ENCODE measurements at places on chromosomes 2 and 18.

DNA sequence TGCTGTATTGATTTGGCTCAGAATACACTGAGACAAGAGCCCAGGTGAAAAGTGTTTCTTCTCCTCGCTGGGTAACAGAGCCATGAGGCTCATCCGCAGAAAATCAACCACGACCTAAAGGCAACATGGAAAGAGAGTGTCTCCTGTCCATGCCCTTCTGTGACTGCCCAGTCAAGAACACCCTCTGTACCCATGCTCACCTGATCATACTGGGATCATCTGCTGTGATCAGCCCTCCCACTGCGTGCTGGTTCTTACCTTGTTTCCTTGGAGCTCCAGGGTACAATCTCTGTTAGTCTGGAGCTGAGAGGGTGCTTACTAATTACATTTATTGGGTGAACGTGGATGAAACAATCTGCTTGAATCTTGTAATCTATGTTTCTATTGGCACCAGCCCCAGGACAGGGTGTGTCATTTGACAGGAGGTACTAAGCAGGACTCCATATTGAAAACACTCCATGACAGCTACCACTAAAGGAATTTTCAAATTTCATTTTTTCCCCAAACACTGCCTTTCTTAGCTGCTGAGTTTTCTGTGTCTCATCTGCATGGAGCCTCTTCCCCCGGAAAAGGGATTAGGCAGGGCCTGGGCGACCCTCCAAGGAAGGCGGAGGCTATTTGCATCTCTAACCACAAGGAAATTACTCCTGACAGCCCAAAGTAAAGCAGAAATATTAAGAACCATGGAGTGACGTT, 39.7 kb upstream of the GRP start:
- no peak for DNase-seq

GRCh38 chr2:9416267-9416961, 6.9 kb downstream of the ITGB1BP1 start:
- DNase-seq = no peak

GRCh38 chr2:241902357-241902991, 32.9 kb downstream of the RTP5 start:
- no peak for DNase-seq

DNA sequence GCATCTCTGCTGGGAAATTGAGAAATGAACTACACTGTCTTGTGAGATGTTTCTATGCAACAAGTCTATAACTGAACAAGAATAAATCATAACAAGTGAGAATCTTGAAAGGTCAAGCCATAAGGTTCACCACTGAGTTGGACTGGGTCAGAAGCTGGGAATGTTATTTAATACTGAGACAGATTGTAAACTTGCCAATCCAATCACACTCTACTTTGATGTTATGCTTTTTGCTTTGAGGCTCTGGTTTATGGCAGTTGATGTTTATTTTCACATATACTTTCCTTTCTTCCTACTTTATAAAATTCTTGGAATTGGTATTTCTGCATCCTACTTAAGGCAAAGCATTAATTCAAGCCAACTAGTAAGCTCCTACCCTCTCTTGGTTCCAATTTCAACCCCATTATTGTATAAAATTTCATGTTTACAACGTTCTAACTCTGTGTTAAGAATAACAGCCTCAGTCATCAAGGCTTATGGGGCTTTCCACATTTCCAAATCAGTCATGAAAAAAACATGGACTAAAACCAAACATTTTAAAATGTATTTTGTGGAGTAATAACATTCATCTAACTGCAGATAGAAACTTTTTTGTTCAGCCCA, 533.4 kb downstream of the NYAP2 start:
- no peak for DNase-seq

GRCh38 chr18:32441533-32441932, 29.1 kb downstream of the GAREM1 start:
- no peak for DNase-seq

DNA sequence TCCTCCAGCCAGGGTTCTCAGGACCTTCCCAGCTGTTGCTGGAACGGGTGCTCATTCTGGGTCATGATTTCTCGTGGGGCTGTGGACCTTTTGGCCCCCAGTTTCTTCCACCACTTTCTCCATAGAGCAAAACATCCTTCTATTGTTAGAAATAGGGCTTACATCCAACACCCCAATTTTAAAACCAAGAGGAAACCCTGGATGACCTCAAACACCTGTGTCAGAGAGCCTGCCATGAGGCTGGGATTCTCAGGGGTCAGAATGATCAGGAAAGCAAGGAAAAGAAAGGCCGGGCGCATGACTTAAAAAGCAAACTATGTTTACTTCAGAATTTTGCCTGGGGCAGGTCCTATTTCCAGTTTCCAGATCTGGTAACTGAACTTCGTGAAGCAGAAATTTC, 307.9 kb upstream of the MEIS1 start:
- DNase-seq = no peak

GRCh38 chr2:241073166-241074064, 28.7 kb downstream of the MTERF4 start:
- no peak for DNase-seq

- no peak for DNase-seq
Observed at GRCh38 chr2:106011380-106011779, 182.7 kb downstream of the UXS1 start.

- no peak for DNase-seq
Observed at GRCh38 chr18:46468426-46469180, 188.4 kb downstream of the LOXHD1 start.

- no peak for DNase-seq
Observed at GRCh38 chr2:127411653-127412369, 6.4 kb upstream of the PROC start.

Measured in hematopoietic multipotent progenitor cell treated with erythropoietin and hydrocortisone succinate and interleukin-3 and kit ligand, for 17 days (in vitro differentiated cells).